ENCODE measurements at places on chromosomes 11 and 22.

DNA sequence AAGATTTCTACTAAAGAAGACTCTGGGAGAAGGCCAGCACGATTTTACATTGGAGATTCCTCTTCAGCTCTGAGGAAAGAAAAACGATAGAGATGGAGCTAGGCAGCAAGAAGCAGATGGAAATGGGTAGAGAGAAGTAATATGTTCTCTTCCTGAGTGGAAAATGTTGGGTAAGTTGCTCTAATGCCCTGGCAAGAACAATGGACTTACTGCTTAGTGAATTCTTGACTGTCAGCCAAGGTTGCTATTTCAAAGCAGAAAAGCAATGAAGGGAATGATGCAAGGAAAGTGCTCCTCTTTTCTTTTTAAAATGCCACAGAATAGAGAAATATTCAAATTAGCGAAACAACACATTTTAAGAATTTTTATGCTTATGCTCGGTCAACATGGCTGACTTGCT, 38.4 kb upstream of the CWF19L2 start:
- DNase-seq = no peak

DNA sequence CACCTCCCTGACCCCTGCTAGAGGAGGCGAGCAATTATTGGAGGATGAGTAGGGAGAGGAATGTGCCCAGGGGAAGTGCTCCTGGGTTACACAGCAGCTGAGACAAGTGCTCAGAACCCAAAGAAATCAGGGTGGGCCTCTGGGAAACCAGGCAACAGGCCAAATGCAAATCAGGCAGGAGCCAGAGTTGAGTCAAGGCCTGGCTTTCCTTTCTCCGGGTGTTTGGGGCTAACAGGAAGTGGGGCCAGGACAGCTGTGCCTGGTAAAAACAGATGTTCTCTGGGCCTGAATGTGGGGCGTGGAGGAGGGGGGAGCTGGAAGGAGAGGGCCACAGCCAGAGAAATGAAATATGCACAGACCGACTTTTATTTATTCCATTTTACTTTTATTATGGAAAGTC, 22.0 kb downstream of the MFNG start:
- no peak for DNase-seq

DNA sequence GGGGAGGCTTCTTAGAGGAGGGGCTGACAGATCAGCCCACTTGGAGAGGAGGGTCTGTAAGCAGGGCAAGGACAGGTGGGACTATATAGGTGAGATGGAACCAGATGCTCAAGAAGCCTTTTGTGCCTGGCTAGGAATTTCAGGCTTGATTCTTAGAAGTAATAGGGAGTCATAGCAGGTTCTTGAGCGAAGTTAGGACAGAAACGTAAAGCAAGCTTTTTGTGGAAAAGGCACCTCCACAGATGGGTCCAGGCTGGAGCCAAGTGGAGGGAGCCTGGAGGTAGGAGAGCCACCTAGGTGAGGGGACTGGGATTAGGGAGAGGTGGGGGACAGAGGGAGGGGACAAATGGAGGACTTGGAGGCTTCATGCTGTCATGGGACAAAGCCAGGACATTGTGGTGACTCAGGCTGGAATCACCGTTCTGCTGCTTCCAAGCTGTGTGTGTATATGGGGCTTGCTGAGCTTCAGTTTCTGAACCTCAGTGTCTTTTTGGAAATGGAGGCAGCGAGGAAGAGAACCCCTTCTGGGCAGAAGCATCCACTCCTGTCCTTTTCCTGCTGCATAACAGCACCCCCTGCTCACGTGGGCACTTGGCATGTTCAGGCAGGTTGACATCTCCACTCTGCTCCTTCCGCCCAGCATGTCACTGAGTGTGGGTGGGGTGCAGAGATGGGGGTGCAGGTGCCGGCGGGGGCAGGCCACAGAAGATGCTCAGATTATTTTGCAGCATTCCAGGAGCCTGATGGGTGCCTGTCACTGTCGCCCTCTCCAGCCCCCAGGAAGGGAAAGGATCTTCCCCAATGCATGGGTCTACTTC, 58.0 kb downstream of the MCM5 start:
- DNase-seq = no peak

DNA sequence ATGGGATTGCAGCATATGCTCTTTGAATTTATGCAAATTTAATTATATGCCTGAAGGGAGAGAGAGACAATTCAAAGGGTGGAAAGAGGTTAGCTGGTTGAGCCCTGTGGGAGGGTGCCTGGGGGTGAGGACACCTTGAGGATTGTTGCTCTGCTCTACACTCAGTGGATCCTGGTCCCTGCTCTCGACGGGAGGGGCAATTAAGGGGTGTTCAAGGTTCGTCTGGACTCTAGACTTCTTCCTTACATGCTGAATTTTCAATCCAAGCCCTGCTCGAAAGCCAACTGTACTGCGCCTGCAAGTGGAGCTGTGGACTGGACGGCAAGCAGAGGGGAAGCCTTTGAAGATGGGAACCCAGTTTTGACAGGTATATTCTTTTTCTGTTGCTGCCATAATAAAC, 15.5 kb upstream of the OR5M11 start:
- no peak for DNase-seq

DNA sequence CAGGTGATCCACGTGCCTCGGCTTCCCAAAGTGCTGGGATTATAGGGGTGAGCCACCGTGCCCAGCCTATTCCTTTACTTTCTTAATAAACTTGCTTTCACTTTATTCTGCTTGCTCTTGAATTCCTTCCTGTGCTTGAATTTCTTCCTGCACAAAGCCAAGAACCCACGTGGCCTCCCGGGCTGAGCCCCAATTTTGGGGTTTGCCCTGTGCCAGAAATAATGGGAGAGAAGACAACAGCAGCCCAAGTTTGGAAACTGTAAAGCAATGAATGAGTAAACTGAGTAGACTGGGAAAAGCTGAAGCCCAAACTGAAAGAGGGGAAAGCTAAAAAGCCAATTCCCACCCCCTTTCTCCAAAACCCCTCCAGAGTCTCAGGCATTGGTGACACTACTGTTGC, 136.4 kb downstream of the NECTIN1 start:
- no peak for DNase-seq

GRCh38 chr11:11981364-11981763, 27.1 kb downstream of the DKK3 start:
- DNase-seq = no peak

DNA sequence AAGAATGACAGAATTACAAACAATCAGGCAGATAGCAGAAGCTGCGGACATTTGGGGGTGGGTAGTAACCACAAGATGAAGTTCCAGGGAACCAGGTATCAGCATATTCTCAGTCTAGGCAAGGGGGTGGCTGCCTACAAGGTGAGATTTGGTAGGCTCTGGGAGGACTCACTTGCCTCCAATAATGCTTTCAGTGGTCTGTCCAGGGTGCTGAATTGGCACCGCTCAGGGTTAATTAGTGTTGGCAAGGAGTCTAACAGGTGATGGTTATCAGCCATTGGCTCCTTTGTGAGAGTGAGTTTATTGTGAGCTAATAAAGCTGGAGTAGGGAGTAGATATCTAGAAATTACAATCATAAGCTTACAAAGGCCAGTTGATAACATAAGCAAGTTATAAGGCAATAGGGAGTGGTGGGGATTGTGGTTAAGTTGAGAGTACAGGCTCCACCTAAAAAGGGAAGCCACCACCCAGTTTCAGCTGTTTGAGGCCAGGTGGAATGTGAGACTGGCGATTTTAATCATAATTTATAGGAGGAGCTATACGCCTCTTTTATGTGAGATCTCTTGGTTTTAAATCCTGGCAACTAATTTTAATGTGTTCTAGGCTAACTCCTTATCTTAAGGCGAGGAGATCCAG, 320.5 kb downstream of the MIAT start:
- no peak for DNase-seq

DNA sequence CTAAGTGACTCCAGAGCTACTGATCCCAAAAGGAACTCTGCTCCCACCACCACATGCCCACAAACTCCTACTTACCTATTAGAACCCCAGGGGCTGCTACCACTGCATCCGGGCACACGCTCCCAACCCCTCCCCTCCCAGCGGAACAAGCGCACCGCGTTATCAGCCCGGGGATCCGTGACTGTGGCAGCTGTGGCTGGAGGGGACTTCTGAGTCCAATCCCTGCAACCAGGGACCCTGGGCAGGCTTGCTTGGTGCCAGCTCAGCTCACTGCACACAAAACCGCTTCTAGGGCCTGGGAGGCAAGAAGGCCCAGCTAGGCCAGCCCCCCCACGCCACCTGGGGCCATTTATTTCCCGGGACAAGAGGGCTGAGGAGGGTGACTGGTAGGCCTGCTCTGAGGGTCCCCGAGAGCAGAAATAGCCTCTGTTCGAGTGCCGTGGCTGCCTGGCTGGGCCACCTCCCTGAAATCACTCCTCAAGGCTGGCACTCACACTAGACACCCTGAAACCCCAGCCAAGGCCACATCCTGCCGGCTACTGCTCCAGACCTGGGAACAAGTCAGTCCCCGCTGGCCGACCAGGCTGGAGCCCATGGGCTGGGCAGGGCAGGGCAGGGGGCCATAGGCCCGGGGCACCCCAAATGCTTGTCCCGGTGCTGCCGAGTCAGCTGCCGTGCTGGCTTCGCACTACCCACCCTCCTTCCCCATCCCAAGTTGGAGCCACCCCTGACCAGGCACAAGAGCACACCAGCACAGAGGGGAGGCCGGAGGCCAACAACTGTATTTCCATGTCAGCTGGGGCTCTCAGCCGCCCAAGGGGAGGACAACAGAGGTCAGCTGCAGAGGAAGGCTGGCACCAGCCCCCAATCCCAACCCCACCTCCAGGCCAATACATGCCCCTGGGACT, 1.9 kb upstream of the IFITM10 start:
- no peak for DNase-seq

GRCh38 chr11:102733232-102733875, 8.6 kb upstream of the MMP8 start:
- DNase-seq = peak; percentile 75

- DNase-seq = peak; percentile 81
Observed at GRCh38 chr22:42444077-42444904, 12.1 kb upstream of the NFAM1 start.

DNA sequence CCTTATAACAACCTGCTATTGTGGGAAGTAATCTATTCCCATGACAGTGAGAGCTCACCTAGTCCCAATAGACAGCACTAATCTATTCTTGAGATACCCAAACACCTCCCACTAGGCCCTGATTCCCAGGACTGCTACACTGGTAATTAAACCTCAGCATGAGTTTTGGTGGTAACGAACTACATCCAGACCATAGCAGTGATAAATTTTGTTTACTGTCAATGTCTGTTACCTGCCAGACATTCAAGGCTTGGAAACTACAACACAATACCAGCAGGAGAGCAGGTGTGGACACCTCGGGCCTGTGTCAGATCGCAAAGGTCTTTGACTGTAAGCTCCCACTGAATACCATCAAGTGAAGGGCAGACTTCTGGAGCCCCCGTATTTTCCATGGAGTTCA, 187.1 kb downstream of the ARHGAP42 start:
- no peak for DNase-seq

- no peak for DNase-seq
Observed at GRCh38 chr11:109416601-109417000, 5.4 kb upstream of the C11orf87 start.

GRCh38 chr11:61782299-61782698, 10.1 kb downstream of the TMEM258 start:
- DNase-seq = no peak

GRCh38 chr11:46537121-46537520, 56.7 kb downstream of the AMBRA1 start:
- no peak for DNase-seq

DNA sequence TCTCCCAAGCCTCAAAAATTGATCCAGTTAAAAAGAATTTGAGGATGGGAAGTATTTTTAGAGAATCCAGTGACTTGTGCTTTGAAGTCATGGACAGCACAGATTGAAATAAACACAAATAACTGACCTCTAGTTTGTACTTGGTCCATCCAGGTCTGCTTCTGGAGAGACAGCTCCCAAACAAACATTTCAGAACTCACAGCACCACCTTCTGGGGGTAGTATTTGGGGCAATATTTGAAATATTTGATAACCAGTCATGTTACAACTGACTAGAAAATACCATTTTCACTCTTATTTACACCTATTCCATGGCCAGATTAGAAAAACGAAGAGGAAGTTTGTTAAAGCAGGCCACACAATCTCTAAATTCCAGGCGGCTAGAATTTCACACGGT, 56.2 kb downstream of the CTSC start:
- no peak for DNase-seq

DNA sequence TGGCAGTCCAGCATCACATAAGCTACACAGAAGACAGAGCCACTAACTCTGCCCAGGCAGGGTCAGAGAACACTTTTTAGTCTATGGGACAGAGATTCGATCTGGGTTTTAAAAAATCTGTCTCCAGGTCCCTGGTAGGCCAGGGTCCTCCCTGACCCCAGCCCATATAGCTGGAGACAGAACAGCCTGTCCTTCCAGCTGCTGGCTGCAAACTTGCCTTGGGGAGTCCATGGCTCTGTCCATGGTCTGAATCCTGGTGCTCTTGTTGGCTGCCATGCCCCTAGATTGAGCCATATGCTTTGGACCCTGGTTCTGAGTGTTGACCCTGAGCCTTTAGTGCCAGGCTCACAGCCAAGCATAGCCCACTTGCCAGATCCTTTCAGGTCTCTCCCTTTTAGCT, 13.3 kb upstream of the LIPT2 start:
- no peak for DNase-seq

DNA sequence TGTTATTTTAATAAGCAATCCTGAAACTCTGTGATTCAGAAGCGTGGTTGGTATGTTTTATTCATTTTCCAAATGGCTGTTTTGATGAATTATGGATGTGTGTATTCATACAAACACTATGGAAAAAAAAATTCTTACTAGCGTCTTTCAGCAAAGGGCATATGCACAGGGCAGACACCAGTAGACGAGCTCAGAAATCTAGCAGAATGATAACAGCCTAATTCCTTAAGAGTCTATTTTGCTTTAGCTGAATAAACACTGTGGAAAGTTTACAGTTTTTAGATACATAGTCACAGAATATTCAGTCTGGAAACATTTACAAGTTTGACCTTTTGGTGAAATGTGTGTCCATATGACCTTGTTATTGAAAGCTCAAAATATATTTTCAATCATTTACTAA, 418.8 kb upstream of the LUZP2 start:
- no peak for DNase-seq

DNA sequence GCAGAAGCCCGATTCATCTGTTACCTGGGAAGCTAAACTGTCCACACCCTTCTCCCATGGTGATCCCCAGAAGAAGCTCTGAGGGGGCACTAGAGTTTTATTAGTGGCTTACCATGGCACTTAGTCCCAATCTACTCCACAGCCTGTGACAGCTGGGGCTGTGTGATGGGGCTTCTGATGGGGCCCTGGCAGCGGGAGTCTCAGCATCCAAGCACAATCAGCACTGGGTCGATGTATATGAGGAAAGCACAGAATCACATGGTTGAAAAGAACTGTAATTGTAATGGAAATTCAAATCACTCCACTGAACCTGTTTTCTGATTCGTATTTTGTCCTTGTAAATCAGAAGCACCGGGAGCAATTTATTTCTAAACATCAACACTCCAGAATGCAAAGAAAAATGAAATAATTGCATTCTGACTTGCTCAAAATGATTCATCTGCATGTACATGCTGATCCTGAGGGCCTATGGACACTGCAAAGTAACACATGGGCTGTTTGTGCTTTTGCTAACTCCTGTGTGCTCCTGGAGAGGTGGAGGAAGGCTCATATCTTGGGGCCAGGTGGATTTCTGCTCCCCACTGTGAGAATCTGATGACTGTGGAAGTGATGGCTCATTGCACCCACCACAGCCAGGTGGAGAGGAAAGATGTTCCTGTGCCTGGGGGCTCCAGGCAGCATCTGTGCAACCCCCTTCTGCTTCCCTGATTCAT, 203.0 kb downstream of the KIRREL3 start:
- DNase-seq = no peak

- no peak for DNase-seq
Observed at GRCh38 chr11:111796696-111797095, 30.5 kb upstream of the PPP2R1B start.

GRCh38 chr11:2929950-2930703, 907 bp upstream of the PHLDA2 start:
- peak; percentile 65 for DNase-seq
